CD8-positive, alpha-beta memory T cell (primary cell): ENCODE measurements at places on chromosomes 12 and 14. TPM values are rescaled to one million over a fixed set of nuclear protein-coding genes. Genes with fewer than 3 reads are reported as not detected.

GRCh38 chr12:55906056-55906455 is 21.6 kb downstream of the PYM1 start:
- DNase-seq = no peak

DNA sequence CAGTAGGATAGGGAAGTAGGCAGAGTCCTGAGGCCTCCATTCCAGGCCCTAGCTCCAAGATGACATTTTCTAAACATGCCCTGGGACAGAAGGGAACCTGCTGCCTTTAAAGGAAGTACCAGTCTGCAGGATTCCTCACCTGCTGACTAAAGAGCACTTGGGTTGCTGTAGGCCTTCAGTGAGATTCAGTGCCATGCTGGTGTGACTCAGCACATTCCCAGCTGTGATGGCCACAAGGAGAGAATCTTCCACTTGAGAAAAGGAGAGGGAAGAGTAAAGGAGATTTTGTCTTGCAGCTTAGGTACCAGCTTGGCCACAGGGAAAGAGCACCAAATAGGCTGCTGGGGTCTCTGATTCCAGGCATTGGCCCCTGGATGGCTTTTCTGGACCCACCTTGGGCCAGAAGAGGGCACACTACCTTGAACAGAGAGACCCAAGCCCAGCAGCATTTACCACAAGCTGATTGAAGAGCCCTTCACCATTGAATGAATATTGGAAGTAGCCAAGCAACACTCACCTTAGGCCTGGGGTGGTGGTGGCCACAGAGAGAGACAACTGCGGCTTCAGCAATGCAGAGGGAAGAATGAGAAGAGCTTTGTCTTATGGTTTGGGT is 498.3 kb downstream of the KCNH5 start:
- DNase-seq = no peak

DNA sequence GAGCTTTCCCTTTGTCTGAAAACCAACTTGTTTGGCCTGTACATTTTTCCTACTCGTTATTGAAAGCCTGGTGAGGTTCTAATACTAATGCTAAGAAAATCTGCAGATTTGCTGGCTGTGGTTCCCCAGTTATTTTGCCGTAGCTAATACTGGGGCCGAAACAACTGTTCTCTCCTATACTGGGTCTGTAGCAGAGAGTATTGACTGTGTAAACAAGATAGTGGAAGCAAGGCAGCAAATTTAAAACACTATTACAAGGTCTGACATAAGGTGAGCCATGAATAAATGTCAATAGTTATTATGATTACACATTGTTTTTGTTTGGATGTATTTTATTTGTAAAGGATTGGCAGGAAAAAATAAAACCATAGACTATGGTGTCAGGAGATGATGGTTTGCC is 1244.0 kb downstream of the AACS start:
- no peak for DNase-seq

- DNase-seq = peak; percentile 2
Observed at GRCh38 chr14:97916669-97917568, 1119.7 kb downstream of the VRK1 start.

DNA sequence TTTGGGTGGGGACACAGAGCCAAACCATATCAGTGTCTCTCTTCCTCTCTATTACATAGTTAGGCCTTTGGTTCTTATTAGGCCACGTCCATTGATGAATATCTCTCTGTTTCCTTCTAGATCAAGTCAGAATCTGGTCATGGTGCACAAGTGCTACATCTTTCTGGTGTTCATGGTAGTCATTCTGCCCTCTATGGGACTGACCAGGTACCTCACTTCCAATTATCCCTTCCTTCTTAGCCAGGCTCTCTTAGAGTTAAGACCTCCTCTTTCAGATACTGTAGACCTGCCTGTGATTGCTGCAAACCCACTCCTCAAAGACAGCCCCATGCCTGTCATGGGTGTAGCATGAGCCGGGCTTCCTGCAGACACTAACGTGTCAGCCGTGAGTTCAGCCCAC is 25.2 kb downstream of the NGB start:
- no peak for DNase-seq

- no peak for DNase-seq
Observed at GRCh38 chr14:100619396-100620254, 32.4 kb upstream of the BEGAIN start.

- DNase-seq = peak; percentile 53
Observed at GRCh38 chr14:106845286-106846087, 1319.1 kb downstream of the TMEM121 start.

GRCh38 chr14:101823511-101824120 is 62.1 kb downstream of the PPP2R5C start:
- DNase-seq = peak; percentile 66

DNA sequence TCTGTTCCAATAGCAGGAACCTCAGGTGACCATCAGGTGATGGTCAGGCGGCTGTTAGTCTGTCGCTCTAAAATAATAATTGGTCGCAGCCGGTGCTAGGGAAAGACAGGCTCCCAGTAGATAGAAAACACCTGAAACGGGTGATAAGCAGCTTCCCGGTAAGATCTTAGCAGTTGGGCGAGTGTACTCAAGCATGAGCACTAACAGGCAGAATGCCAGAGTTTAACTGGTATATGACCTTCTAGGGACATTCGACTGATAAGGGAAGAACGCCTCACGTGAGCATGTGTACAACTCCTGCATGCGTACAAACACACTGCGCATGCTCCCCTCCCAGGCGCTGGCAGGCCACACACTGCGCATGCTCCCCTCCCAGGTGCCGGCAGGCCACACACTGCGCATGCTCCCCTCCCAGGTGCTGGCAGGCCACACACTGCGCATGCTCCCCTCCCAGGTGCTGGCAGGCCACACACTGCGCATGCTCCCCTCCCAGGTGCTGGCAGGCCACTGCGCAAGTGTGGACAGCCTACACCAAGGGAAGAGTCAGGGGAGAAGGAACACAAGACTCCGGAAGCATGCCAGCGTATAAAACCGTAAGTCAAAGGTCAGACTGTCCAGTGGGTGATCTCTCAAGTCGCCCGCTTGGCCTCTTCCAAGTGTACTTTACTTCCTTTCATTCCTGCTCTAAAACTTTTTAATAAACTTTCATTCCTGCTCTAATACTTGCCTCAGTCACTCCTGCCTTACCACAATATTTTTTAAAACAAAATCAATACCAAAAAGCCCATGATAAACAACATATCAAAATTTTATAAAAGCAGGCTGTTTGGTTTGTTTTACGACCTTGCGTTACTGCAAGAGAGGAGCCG is 24.5 kb downstream of the GPRC5D start:
- peak; percentile 51 for DNase-seq

DNA sequence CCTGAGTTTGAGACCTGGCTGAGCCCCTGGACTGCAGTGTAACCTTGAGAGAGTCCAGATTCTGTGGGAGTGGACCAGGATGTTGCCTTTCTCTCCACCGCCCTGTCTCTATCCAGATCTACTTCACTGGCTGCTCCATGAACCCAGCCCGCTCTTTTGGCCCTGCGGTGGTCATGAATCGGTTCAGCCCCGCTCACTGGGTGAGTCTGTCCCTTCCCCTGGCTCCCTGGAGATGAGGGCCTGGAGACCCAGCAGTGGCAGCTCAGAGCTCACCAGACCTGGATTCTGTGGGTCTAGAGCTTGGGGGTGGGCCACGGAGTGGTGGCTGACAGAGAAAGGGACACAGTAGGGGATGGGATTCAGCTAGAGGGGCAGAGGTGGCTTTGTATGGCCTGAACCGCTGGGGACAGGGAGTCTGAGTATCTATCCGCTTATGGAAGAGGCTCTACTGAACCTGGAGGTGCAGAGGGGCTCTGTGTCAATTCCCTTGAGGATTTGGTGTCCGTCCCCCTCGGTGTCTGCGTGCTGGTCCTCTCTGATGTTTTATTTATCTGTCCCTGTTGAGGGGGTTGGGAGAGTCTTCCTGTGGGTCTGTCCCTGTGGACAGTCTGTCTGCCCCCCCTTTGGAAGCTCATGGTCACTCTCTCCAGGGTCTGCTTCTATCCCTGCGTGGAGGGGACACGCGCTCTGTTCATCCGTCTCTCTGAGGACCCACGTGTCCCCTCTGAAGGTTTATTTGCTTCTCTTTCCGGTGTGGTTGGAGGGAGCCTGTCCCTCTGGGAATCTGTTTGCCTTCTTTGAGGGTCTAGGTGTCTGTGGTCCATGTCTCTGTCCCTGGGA is 2.5 kb downstream of the AQP5 start:
- DNase-seq = no peak

Gene OLR1
- 0.42 TPM for total RNA-seq

Gene SRSF5
- 291 TPM for total RNA-seq

Gene ATF7IP
- total RNA-seq = 94.4 TPM

Gene OTX2
- total RNA-seq = not detected

Gene SMIM41
- not detected for total RNA-seq

Gene IL31
- 4.1 TPM for total RNA-seq

Gene AQP2
- total RNA-seq = not detected

Gene CIROP
- not detected for total RNA-seq

Gene CCT2
- total RNA-seq = 411 TPM

Gene SLC4A8
- 2.0 TPM for total RNA-seq
